Stomach (tissue), 19 donors: ENCODE measurements at places on chromosomes 12 and 14. TPM values are rescaled to one million over a fixed set of nuclear protein-coding genes. Genes with fewer than 3 reads are reported as not detected.

The EPYC gene
- not detected for total RNA-seq

The ESR2 gene
- 0.58 TPM for total RNA-seq

The KRT74 gene
- total RNA-seq, result not detected

- DNase-seq, result no peak
Observed at GRCh38 chr12:31466768-31467167, 124.2 kb downstream of the DENND5B start.

The ESRRB gene
- total RNA-seq, result 2.6 TPM

The GPRC5A gene
- total RNA-seq, result 58.9 TPM

The LBHD2 gene
- not detected for total RNA-seq

DNA sequence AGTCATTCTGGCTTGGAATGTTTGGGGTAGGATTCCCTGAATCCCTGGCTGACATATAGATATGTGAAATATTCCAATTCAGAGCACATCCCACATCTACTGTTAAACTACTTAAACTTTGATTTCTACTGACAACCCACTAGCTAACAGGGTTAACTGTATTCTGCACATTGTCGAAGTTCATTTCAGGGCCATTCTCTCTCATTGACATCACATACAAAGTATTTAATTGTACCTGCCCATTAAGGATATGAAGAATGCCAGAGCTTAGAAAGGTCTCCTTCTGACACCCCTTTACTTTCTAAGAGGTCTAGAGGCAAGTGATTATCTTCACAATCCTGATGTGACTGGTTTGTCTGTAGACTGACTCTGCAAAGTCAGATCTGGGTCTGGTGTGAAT, 2.8 kb upstream of the DCN start:
- DNase-seq, result no peak

DNA sequence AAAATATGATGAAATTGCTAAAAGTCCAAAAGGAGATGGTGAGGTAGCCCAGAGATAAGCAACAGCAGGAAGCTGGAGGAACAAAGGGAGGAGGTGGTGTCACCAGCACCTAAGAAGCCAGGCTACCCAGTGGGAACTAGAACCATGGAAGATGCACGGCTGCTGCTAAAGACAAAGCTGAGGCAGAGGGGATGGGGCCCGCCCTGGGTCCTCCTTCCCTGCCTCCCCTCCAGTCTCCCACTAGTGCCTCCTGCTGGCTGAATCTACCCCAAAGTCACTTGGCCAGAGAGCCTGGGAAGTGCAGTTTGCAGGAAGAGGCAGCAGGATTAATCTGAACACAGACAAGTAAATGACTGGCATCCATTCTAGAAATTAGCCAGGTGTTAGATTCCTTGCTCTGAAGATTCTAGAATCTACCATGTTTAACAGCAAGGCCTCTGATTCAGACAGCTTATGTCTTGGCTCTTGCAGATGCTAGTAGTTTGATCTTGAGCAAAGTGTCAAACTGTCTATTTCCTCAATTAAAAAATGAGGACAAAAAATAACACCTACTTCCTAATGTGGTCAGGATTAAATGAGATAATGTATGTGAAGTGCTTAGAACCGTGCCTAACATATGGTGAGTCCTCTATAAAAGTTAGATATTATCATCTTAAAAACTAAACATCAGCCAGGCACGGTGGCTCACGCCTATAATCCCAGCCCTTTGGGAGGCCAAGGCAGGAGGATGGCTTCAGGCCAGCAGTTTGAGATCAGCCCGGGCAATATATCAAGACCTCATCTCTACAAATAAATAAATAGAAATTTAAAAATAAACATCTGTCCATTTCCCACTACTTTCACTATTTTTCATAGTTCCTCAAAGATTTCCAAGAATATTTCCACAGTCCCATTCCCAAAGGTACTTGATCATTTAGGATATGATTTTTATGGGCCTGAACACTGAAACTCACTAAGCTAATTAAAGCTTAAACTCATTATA, 5.8 kb upstream of the LRP10 start:
- no peak for DNase-seq

The WSCD2 gene
- total RNA-seq, result 0.43 TPM

GRCh38 chr14:22046063-22046462, 372.4 kb upstream of the OR4E1 start:
- no peak for DNase-seq

The GPR84 gene
- total RNA-seq, result not detected
